Psoas muscle (tissue), 8 donors: ENCODE measurements at places on chromosomes 3 and 15.

DNA sequence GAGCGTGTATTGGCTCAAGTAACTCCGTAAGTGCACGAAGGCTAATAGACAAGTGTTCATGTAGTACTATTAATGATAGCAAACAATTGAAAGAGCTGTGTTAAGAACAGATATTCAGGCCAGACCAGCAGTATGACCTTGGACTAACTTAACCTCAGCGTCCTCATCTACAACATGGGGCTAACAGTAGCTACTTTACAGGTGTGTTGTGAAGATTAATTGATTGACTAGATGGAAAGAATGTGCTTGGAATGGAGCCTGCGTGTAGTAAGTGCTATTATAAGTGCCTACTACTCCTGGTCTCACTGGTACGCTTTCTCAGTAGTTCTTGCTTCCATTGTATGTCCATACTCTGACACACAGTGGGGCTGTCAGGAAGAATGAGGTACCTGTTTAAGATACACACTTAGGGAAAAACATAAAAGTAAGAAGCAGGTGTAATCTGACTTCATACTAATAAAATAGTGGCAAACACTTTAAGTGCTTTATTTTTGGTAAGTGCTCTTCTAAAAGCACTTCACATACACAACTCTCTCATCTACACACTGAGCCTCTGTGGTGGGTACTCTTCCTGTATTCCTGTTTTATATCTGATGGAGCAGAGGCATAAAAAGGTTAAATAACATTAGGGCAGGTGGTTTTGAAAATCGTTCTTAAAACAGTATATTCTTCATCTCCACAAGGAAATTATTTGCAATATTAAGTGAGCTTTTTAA is 24.3 kb upstream of the FBXL22 start:
- no peak for DNase-seq

GRCh38 chr3:45760878-45761711 is 35.2 kb downstream of the SLC6A20 start:
- peak; percentile 80 for DNase-seq

DNA sequence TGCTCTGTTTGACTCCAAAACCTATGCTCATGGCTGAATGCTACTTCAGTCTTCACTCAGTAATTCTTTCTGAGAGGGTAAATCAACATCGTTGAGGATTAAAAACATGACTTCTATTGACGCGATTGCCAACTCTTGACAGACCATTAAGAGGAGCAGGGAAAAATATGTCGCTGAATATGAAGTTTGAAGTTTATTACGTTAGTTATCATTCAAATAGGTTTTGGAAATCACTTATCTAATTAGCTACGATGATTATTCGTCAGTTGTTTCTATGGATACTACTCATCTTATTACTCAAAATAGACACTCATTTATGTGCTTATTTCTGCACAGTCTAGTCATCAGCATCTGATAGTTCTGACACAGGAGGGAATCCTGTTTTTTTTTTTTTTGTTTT is 279.2 kb upstream of the TBL1XR1 start:
- DNase-seq: no peak

GRCh38 chr3:177820683-177821316 is 623.5 kb upstream of the TBL1XR1 start:
- no peak for DNase-seq

DNA sequence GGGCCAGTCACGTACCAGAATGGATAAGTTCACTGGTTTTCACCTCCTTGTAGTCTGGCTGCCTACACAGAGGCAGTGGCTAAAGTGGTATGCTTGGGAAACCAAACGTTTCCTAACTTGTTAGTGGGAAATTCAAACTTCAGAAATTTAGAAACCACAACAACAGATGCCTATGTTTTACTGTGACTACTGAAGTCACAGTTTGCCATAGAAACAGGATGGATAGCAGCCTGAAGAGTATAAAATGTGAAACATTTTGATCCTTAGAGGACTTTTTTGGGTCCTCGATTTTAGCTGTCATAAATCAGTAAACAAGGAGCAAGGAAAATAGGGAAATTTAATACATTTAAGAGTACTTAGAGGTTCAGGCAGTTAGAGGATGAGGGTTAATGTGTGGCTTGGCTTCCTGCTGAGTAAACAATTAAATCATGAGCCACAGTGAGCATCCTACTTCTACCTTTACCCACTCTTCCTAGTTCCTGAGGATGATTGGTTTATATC is 48.6 kb downstream of the CMSS1 start:
- DNase-seq: no peak

DNA sequence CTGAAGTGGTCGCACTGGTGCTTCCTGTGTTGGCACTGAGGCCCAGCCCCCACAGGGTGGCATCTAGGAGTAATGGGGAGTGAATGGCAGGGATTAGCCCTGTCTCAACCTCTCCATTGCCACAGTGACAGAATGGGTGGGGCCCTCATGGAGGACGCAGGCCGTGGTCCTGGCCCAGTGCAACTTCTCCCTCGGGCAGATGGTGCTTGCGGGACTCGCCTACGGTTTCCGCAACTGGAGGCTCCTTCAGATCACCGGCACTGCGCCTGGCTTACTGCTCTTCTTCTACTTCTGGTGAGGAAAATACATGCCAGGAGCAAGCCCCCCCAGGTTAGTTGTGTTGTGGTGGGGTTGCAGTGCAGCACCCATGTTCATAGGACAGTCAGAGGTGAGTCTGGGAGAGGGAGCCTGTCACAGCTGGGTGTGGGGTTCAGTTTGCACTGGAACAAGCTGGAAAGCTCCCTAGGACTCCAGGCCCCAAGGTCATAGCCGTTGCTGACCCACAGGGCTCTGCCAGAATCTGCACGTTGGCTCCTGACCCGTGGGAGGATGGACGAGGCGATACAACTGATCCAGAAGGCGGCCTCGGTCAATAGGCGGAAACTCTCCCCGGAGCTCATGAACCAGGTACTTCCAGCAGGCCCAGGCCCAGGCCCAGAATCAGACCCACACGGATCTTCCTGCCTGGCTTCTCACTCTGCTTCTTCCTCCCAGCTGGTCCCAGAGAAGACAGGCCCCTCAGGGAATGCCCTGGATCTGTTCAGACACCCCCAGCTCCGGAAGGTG is 7.0 kb upstream of the SLC22A14 start:
- no peak for DNase-seq

GRCh38 chr3:20235796-20236195 is 49.8 kb upstream of the SGO1 start:
- DNase-seq: no peak

DNA sequence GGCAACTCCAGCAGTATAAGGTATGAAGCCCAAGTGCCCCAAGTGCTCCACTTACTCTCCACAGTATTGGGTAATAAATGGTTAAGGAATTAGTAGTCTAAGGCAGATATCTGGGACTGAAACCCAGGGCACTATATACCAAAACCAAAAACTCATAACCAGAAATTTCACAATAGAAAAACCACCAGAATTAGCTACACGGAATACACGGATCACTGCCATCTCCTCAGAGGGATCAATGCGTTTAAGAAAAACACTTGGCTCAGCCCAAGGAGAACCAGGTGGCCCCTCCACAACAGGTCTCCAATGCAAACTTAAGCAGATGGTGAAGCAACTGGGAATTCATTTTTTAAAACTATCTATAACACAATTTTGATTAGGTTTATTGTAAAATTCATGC is 83.6 kb downstream of the FAIM start:
- DNase-seq: no peak

DNA sequence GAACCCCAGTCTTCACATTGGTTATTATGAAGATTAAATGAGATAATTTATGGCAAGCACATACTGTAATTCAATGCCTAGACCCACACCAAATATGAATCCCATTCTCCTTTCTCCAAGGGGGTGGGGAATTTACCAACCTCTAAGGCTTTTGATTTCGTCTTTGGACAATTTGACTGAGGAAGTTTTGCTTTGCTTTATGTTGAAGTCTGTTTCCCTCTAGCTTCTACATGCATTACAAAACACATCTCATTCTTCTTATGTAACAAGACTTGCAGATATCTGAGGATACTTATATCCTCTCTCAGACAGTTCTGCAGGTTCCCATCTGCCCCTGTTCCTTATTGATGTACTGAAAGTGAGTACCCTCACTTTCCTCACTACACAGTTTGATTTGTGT is 12.2 kb downstream of the CD80 start:
- no peak for DNase-seq

DNA sequence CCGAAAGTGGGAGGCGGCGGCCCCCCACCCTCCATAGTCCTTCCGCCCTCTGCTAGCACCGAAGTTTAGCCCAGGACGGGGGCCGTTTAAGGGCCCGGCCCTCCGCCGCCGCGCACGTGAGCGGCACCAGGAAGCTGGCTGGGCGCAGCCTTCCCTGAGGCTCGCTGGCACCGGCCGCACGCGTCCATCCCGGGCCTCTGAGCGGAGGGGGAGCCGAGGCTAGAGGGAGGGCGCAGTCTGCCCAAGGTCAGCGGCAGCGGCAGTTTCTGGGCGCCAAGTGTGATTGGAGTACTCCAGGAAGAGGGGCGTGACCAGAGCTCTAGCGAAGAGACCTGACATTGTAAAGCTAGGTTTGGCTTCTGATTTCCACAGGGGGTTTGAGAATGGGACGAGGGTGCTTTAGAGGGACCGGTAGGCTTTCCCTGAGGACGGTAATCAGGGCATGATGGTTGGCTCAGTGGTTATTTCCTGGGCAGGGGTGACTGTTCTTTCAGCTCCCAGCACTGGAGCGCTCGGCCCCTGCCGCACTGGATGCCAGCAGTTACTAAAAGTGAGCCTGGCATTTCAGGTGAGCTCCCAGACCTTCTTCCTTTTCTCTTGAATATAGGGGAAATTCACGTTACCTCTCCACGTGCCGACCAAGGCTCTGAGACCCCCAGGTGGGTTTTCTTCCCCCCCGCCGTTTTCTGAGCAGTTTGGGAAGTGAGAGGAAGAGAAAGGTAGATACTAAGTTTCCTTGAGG is 853 bp downstream of the TEX264 start:
- peak; percentile 81 for DNase-seq

- DNase-seq: no peak
These were observed 11.9 kb downstream of the ANXA2 start for GRCh38 chr15:60385620-60386552.

GRCh38 chr15:26182441-26182840 is 319.3 kb upstream of the ATP10A start:
- no peak for DNase-seq

- no peak for DNase-seq
These were observed 4.7 kb upstream of the FEM1B start for GRCh38 chr15:68272721-68273271.

DNA sequence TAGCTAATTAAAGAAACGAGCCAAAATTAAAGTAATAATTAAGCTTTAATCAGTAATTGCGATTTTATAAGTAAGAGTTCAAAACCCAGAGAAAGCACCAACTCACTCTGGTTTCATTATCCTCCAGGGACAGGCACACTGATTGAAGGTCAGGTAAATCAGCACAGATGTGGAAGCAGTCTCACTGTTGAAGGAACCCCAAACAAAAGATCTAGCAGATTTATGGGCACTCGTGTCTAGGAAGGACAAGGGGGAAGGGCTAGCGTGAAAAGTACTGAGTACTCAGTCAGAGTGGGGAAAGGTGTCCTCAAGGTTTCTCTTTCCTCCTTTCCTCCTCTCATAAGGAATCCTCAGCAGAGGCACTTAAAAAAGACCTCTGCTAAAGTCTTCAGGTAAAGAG is 320.1 kb downstream of the PYDC2 start:
- DNase-seq: no peak

GRCh38 chr3:14431917-14432834 is 29.8 kb downstream of the SLC6A6 start:
- DNase-seq: peak; percentile 94

GRCh38 chr3:14520149-14520548 is 20.0 kb downstream of the GRIP2 start:
- peak; percentile 43 for DNase-seq

DNA sequence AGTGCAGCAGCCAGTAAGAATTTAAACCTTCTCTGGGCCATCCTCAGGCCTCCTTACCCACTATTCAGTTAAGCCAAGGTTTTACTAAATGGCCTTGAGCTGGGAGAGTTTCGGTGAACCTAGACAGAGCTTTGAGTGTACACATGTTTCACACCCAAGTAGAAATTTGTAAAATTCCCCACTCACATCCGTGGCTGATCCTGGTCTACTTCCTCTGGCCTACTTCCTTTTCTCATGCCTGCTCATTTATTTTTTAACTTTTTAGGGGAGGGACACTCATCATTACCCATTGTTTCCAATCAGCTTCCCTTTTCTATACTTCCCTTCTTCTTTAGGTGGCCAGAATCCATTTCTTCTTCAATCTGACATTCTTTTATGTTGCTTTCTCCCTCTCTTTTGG is 7.6 kb downstream of the CX3CR1 start:
- DNase-seq: no peak

- DNase-seq: no peak
These were observed 30.1 kb upstream of the TBC1D23 start for GRCh38 chr3:100230710-100231109.

- no peak for DNase-seq
These were observed 256.4 kb downstream of the EPHB1 start for GRCh38 chr3:135051409-135051973.

DNA sequence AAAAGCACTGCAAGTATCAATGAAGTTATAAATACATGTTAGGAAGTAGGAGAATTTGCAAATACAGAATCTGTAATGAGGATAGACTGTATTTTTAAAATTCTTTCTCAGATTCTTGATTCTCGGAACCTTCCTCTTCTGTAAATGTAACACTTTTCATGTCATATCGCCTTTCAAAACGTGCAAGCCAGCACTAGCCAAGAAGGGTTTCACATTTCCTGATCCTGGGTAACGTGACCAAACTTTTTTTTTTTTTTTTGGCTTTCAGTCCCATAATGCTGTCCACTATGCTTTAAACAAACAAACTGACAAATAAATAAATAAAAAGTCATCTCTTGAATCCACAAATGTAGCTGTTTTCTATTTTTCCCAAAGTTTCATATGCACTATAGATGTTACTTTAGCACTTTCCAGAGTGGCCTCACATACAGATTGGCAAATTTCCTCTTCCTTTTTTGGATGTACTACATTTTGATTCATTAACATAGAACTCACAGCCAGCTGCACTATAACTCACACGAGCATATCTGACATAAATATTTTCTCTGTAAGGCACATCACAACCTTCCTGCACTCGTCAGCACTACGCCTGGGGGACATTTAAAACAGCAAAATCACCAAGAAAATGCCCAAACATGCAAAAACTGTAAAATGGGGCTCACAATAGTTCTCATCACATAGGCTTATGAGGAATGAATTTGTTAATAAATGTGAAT is 208.1 kb downstream of the OSBPL10 start:
- no peak for DNase-seq

DNA sequence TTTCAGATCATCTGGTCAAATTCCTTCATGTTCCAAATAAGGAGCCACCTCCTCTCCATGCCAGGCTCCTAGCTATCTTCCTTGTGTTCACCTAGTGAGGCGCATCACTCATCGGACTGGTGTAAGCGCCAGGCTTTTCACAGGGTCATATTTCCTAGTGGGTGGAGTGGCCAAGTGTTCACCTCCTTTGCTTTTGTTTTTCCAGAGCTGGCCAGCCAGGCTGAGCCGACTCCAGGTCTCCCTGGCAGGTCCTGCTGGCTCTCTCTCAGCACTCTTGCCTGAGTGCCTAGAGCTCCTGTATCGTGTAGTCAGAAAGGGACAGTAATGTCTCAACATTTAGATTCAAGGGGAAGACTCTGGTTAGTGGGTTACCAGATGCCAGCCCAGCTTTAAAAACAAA is 31.0 kb downstream of the HEG1 start:
- DNase-seq: peak; percentile 84
